ENCODE measurements at places on chromosomes 12 and 14.

DNA sequence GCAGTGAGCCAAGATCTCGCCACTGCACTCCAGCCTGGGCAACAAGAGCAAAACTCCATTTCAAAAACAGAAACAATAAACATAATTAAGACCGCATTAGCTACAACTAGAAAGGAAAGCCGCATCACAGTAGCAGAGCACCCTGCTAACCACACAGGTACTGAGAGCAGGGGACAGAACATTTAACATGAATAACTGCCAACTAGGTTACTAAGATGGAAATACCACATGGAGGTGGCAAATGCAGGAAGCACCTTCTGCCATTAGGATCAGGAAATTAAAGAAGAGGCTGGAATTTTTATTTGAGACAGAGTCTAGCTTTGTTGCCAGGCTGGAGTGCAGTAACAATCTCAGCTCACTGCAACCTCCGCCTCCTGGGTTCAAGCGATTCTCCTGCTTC lies 41.9 kb downstream of the CDC42BPB start:
- no peak for DNase-seq

DNA sequence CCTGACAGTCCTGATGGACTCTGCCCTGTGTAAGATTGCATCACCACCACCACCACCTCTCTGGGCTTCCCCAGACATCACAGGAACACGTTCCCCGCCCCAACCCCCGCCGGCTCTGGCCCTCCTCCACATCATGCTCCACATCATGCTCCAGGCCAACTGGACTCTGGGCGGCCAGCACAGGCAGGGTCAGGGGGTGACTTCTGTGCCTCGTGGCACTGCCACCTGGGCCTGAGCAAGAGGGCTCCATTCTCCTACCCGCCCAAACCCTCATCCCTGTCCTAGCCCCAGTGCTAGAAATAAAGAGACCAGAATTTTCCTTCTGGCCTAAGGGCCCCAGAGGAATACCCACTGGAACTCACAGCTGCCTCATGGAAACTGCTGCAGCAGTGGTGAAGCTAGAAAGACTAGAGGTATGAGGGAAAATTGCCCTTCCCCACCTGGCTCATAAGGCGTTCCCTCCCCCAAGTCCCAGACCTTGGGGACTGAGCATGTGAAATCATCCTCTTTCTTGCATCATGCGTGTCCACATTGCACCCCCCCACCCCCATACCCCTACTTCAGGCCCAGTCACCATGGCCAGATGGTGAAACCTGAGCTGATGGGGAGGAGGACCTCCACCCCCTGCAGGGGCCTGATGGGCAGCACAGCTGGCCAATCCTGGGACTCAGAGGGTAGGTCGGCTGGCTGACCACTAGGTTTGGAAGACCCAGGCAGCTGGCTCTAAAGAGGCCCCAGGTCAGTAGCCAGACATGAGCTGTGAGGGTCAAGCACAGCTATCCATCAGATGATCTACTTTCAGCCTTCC lies at the start of gene INHBE:
INHBE (plus strand) TSS at position 742 of the 808 bp plus-strand sequence. CDS start 230 bp downstream, outside the sequence.
- no peak for DNase-seq

GRCh38 chr12:124581307-124582107 lies 14.1 kb upstream of the NCOR2 start:
- no peak for DNase-seq

- DNase-seq = no peak
Observed at GRCh38 chr12:12201274-12201758, 65.5 kb downstream of the LRP6 start.

DNA sequence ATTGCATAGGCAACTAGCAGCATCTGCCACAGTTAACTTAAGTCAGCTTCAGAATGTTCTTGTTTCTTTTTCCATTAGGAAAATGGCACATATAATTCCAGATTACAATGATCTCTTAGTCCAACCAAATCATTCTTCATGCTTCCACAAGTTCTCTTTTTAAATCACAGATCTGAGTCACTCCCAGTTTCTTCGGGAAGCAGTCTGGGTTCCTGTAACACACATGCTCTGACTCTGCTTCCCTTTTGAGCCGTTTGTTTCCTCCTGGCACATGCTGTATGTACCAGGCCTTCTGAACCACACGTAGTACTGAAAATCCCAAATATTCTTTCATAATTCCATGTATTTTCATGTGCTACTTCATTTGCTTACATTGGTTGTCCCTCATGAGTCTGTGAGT lies 388.8 kb upstream of the PDE3A start:
- no peak for DNase-seq

DNA sequence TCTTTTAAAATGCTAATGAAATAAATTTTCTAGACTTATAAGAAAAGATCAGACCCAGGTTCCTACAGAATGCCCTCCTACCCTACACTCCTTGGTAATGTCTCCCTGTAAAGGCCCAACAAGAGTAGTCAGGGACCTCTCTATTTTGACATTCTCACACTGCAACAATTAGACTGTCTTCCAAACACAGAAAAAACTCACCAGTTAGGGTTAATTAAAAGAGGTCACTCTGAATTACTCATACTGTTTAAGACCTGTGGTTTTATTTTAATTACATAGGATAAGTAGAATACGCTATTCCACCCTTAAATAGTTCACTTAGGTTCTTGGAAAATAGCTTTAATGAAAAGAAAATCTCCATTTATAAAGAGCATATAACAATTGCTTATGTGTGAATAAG lies 142.4 kb downstream of the ITPR2 start:
- no peak for DNase-seq

DNA sequence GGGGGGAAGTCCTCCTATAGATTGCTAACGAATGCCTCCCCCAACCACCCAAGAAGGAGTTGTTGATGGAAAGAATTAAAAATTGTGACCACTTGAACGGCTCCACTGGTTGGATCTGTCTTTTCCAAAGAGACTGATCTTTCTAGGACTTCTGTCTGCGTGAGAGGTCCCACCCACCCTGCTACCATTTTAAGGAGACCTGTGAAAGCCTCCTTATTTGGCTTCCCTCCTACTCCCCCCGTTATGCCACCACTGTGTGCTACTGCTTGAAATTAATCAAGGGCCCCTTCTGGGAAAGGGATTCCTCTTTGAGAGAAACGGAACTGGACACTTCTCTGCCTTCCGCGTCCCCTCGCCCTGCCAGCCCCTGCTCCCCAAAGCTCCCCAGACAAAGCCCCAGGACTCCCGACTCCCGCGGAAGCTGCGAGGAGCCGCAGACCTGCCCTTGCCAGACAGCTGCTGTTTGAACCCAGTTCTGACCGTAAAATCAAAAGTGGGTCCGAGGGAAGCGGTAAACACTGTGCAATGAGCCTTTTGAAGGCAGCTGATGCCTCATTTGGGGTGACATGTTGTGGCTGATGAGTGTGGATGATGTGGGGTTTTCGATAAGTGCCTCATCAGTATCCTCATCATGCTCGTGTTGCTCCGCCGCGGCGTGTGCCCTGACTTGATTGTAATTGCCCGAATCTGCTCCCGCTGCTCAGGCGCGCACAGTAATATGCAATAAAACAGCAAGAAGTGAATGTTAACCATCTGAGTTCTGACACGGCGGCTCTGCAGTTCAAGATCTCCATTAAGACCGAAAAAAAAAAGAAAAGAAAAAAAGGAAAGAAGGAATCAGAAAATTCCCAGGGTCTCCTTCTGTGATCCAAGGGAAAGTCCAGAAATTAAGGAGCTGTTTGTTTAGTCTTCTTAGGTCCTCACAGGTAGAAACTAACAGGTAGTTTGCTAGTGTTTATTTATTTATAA lies 48.2 kb downstream of the MBIP start:
- DNase-seq = peak; percentile 25

DNA sequence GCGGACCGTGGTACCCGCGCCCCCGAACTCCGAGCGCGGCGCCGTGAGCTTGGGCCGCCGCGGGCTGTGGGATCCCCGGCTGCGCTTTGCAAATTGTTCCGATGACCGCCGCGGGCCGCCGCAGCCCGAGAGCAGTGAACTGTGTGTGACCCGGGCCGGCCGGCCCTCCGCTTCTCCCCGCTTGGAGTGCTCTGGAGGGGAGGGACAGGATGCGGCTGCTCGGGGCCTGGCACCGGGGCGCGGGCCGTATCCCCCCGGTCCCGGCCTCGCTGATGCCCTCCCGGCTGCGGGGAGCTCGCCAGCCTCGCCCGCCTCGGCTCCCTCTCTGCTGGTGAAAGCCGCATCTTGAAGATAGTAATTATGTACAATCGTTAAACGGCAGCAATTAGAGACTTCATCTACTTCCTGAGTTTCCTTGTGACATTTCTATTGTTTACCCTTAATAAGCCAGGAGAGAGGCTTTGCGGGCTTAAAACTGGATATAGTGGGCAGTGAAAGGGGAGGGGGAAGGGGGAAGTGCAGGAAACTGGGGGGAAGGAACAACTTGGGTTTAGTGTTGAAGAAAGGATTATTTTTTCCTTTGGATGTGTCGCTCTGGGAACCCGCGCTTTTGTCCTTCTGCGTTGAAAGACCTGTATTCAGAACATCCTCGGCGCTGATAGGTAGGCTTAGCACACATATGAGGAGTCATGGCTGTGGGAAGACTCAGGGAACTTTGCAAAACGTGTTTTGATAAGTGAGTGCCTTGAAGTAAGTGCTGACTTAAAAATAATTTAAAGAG lies 1.2 kb downstream of the PELI2 start:
- DNase-seq = peak; percentile 71

- DNase-seq = no peak
Observed at GRCh38 chr12:123336530-123336929, 28.1 kb downstream of the SBNO1 start.

- no peak for DNase-seq
Observed at GRCh38 chr12:55833056-55833455, 3.7 kb upstream of the DNAJC14 start.

DNA sequence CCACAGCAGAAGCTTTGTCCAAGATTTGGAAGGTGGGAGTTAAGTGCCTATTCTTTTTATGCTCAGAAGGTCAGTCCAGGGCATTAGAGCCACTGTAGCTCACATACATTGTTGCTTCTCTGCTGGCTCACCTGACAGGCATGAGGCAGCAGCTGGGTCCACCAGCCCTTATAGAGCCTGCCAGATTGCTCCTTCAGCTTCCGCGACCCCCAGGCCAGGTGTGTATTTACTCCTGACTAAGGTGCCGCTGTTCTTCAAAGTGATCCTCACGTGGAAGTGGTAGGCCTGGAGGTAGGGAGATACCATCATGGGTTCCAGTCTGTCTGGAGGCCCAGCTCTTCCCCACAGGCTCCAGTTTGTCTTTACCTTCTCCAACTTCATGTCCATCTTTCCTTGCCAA lies 17.5 kb upstream of the CPM start:
- DNase-seq = no peak

GRCh38 chr12:56230432-56231183 lies 757 bp downstream of the SLC39A5 start:
- peak; percentile 96 for DNase-seq

- DNase-seq = no peak
Observed at GRCh38 chr12:30000401-30000800, 216.7 kb upstream of the TMTC1 start.

DNA sequence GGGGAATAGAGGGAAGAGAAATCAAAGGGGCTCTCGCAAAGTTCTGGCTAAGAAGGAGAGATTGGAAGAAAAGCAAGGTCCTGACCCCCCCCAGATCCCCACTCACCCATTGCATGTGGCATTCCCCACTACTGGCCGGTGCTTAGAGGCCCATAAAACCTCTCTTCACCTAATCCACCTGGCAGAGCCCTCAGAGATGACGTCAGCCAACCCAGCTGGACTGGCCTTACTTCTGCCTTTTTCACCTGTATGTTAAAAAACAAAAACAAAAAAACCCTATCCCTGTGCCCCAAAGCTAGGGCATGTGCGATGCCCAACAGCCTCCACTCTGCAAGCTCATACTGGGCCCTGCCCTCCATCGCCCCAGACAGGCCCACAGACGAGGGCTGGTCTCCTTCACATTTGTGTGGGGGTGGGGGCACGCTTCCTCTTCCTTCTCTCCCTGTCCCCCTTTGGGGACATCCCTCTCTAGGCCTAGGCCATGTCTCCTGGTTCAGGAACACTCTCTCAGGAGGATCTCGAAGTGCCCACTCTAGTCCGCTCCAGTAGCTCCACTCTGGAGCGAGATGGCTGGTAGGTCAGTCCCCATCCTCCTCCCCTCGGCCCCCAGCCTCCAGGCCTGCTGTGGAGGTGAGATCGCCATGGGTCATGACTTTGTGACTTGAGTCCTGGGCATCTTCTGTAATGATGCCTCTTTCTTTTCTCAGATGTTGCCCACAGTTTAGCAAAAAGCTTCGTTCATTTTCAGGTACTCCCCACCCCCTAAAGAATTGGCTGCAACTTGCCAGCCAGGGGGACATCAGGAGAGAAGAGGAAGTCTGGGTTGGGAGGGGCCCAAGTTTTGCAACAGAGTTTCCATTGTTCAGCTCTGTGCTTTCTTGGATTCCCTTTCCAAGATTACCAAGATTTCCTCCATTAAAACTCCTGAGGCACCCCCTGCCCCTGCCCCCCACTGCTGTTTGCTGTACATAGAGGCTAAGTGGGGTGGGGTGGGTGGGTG lies 37.0 kb downstream of the FIGNL2 start:
- DNase-seq = no peak

- peak; percentile 74 for DNase-seq
Observed at GRCh38 chr12:79659961-79660431, 30.8 kb downstream of the PAWR start.

GRCh38 chr12:3580094-3580749 lies 89.2 kb downstream of the PRMT8 start:
- no peak for DNase-seq

- DNase-seq = no peak
Observed at GRCh38 chr12:121330692-121331091, 21.5 kb downstream of the ANAPC5 start.

DNA sequence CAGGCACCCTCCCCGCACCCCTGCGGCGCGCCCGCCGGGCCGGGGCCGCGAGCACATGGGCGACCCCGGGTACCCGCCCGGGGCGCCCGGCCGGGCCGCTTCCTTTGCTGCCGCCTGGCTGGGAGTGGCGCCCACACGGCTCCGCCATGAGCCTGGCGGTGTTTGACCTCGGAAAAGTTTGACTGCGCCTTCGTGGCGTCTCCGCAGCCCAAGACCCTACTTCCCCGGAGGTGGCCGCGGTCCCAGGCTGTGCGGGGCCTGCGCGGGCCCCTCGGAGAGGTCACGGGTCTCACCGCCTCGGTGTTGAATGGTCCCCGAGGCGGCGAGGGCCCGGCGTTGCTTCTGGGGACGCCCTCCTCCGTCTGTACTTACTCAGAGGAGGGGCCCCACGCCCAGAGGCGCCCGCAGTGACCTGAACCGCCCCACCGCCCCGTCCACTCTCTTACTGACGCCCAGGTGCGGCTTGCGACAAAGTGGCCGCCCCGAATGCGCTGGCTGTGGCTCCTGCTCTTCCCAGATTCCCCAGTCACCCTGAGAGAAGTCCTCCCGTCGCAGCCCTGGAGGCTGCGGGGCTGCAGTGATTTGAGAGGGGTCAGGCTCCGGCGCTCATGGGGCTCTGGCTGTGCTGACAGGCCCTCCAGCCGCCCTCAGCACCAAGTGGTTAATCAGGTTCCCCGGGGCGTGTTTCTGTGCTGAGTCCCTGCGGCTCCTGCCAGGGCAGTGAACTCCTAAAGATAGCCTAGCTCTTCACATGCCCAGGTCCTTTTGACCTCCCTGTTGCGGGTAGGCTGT lies 5.8 kb downstream of the KMT5A start:
- peak; percentile 68 for DNase-seq

GRCh38 chr12:76242813-76243550 lies 105.2 kb downstream of the BBS10 start:
- no peak for DNase-seq

GRCh38 chr14:42929806-42930480 lies 1323.3 kb downstream of the LRFN5 start:
- DNase-seq = no peak

- DNase-seq = peak; percentile 38
Observed at GRCh38 chr12:119115296-119115905, 63.3 kb upstream of the HSPB8 start.

GRCh38 chr12:93514853-93515252 lies 47.5 kb downstream of the MRPL42 start:
- DNase-seq = no peak

GRCh38 chr12:125544960-125545359 lies 479.7 kb downstream of the AACS start:
- DNase-seq = no peak

- DNase-seq = no peak
Observed at GRCh38 chr14:91126761-91127160, 12.9 kb downstream of the DGLUCY start.
